ENCODE measurements at places on chromosomes 16 and 17.

- no peak for DNase-seq
Measured at GRCh38 chr16:68875871-68876270, 32.5 kb downstream of the TANGO6 start.

GRCh38 chr16:3501783-3502400 lies 1.1 kb downstream of the CLUAP1 start:
- DNase-seq: no peak

DNA sequence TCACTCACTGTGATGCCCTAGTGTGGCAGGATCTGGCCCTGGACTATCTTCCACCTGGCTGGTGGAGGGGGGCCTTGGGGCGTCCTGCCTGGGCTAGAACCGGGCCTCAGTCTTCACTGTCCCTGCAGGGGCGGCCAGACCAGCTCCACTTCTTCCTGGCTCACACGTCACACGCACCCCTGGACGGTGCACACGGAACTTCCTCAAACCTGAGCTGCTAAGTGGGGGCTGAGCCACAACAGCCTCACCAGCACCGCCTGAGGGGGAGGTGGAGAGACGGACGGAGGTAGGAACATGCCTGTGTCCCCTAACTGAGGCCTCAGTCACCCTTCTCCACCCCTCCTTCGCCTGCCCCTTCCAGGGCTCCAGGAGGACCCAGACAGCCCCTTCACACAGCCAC lies 36.6 kb downstream of the TIMM22 start:
- no peak for DNase-seq

- DNase-seq: no peak
Measured at GRCh38 chr16:56289416-56289815, 98.1 kb downstream of the GNAO1 start.

- DNase-seq: no peak
Measured at GRCh38 chr16:65200857-65201256, 79.0 kb upstream of the CDH11 start.

DNA sequence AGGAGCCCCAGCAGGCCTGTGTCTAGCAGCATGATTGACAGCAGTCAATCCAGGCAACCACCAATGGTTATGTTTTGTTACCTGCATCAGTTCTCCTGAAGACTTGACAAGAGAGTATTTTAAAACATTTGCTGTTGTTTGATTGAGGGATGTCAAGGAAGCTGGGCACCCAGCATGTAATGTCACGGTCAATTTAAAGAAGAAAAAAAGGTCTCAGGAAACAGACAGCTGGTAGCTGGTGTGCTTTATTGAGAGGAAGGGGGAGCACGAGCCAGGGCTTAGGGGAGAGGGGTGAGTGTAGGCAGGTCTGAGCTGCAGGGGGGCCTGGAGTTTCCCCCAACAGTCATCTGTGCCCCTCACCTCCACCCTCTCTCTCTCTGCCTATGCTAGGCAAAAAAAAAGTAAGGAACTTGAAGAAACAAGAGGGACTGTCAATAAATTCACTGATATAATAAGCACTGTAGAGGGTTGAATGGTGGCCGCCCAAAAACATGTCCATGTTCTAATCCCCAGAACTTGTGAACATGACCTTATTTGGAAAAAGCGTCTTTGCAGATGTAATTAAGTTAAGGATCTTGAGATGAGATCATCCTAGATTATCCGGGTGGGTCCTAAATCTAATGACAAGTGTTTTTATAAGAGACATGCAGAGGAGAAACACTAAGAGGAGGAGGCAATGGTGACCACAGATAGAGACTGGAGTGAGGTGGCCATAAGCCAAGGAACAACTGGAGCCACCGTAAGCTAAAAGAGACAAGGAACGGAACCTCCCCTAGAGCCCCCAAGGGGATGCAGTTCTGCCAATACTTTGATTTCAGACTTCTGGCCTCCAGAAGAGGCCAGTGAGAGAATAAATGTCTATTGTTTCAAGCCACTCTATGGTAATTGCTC lies 14.5 kb downstream of the TSPOAP1 start:
- no peak for DNase-seq

GRCh38 chr17:62715882-62716390 lies 88.5 kb downstream of the MRC2 start:
- DNase-seq: no peak

- no peak for DNase-seq
Measured at GRCh38 chr17:43609613-43610385, 51.9 kb downstream of the MEOX1 start.

Data from mucosa of descending colon (tissue), 3 donors.